Stimulated activated CD8-positive, alpha-beta memory T cell treated with anti-CD3 and anti-CD28 coated beads, Interleukin-2, amount 100 ng/mL, for 1 hour (primary cell): ENCODE measurements at places on chromosomes 5 and 9.

DNA sequence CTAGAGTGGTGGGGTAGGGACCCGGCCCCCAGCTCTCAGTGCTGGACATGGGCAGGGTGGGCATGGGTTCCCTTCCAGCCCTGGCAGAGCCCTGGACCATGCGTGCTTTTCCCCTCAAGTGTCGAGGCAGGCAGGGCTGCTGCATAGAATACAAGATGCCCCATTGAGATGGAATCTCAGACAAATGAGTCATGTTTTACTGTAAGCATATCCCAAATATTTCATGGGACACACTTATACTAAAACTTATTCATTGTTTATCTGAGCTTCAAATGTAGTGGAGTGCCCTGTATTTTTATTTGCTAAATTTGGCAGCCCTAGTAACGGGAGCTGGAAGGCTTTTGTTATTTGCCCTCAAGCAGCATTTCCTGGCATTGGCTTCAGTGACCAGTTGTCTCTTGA lies 3.2 kb upstream of the RNU6ATAC start:
- no peak for DNase-seq

GRCh38 chr5:134328619-134329018 lies 38.4 kb downstream of the CDKL3 start:
- no peak for DNase-seq

DNA sequence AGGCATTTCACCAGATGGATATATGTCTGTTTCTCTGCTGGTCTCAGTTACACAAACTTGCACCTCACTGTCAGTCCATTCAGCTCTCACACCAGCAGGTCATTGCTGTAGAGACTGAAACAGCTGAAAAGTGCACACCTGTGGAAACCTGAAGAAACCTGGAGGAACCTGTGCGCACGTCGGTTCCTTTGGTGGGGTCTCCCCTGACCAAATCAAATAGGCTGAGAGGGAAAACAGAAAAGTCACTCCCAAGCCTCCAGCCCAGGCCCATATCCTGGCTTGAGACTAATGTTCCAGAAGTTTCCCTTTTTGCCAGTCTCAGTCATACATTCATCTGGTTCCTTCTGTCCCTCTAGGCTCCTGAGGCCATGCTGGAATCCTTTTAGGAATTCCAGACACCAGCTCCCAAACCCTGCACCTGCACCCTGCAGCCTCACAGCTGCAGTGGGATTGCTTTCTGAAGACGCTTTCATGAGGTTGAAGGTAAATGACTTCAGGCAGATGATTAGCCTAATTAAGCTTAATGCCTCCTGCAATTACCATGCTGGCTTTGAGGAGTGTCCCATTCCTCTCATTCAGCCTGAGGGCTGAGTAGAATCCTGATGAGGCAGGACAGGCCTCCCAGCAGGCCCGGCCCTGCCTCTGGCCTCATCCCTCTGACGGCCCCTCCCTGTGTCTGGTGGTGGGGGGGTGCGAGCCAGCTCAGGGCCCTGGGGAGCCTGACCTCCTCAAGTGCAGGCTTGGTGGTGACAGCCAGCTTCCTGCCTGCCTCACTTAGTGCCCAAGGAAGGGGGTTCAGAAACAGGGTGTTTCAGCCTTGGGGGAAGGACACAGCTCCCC lies 24.3 kb upstream of the CXCL14 start:
- no peak for DNase-seq

GRCh38 chr9:74449060-74449459 lies 48.1 kb upstream of the RORB start:
- DNase-seq = no peak

- DNase-seq = no peak
Observed at GRCh38 chr9:83322438-83322837, 215.8 kb downstream of the FRMD3 start.
